ENCODE measurements at places on chromosomes 6 and 20.

- no peak for DNase-seq
These were observed 347.0 kb upstream of the HSF2 start for GRCh38 chr6:122052346-122052900.

DNA sequence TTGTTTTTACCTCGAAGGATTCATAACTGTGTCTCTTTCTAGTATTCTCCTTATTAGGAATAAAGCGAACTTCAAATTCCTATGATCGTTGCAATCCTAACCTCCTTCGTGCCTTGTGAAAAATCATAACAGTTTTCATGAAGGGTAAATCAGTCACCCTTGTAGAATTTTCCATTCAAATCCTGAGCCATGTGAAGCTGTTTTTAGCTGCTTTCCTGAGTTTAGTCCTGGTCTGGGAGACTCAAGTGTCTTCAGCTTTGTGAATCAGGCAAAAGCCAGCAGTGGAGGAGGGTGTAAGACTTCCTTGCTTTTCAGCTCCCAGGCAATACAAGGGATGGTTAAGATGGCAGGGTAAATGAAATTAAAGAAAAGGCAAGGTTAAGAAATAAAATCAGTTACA lies 24.3 kb downstream of the GCNT2 start:
- DNase-seq: no peak

DNA sequence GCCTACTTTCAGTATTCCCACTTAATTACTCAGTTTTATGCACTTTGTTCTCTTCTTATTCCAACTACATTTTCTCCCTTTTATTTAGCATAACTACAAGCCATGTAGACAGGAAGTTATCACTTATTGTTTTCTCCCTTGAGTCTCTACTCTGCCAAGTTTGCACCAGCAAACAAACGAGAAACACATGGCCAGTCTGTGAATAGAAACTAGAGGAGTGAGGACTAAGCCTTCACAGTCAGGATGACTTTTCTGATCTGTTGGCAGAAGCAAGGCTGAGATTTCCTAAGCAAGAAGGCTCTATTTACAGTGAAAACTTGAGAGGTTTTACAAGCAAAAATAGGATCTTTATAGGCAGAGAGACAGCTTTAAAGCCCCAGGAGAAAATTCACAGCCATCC lies 69.8 kb upstream of the TINAG start:
- DNase-seq: no peak

DNA sequence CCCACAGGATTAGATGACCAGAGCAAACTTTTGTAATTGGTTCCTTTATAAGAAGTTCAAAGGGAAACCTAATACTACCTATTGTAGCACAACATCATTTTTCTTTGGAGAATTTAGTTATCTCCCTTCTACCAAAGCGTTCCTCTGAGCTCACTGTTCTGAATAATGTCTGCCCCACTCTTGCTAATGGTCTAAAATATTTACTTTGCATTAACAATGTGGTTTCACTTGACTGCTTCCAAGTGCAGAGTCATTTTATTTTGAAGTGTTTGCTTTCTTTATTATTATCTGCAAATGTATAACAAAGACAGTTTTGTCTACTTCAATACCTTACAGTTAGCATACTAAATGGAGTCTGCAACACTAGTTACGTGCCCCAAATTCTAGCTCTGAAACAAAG lies 15.0 kb downstream of the TRAPPC3L start:
- DNase-seq: no peak

DNA sequence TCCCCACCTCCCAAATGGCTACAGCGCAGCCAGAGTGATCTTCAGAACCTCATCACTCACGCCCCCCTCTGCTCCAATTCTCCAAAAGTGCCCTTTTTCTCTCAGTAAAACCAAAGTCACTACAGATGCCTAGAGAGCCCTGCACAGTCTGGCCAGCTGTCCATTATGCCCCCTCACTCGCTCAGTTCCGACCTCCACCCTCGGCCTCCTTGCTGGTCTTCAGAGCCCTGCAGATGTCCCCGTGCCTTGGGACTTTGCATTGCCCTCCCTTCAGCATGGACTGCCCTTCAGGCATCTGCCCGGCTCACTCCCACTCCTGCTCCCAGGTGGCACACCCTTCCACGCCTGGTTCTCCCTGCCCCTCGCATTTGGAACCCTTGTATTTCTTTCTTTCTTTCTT lies 1.1 kb upstream of the RAET1E start:
- DNase-seq: no peak

- DNase-seq: no peak
These were observed 110.3 kb upstream of the BTN3A2 start for GRCh38 chr6:26254724-26255123.

GRCh38 chr6:154792761-154793160 lies 59.5 kb downstream of the SCAF8 start:
- DNase-seq: no peak

- no peak for DNase-seq
These were observed 71.2 kb downstream of the TIAM2 start for GRCh38 chr6:155066361-155066760.

GRCh38 chr6:24154121-24154520 lies 28.1 kb downstream of the NRSN1 start:
- no peak for DNase-seq

DNA sequence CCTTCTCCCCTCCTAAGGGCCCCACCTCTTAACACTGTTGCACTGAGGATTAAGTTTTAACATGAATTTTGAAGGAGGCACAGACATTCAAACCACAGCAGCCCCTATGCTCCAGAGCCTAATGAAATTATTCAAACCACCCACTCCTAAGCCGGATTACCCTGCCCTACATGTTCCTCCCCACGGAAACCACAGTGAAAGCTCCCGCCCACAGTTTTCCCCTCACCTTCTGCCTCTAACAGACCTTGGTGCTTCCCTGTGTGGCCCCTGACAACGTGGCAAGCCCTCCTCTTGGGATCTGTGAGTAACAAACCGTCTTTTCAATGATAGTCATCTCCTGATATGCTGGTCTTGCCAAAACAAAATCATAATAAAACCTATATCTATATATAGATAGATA lies 74.8 kb downstream of the RIN2 start:
- DNase-seq: no peak

GRCh38 chr6:24926192-24926591 lies 9.6 kb downstream of the RIPOR2 start:
- DNase-seq: no peak

- DNase-seq: no peak
These were observed 116.8 kb downstream of the CDC5L start for GRCh38 chr6:44504301-44504791.

DNA sequence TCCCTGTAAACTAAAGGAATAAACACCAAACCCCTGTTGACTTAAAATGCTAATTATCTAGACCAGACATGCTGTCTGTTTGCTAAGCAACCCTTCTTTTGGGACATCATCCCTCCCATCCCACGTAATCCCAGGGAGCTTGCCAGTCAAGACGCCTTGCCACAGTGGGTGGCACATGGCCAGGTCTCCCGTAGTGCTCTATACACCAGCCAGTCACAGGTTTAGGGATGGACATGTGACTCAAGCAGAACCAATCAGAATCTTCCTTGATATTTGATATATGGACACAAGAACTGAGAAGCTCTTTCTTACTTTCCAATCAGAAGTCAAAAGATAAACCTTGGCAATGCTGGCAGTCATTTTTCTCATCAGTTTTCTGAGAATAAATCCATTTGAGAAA lies 60.0 kb downstream of the CNKSR3 start:
- DNase-seq: no peak

- DNase-seq: no peak
These were observed 56.9 kb downstream of the FAM229B start for GRCh38 chr6:112144145-112144926.

DNA sequence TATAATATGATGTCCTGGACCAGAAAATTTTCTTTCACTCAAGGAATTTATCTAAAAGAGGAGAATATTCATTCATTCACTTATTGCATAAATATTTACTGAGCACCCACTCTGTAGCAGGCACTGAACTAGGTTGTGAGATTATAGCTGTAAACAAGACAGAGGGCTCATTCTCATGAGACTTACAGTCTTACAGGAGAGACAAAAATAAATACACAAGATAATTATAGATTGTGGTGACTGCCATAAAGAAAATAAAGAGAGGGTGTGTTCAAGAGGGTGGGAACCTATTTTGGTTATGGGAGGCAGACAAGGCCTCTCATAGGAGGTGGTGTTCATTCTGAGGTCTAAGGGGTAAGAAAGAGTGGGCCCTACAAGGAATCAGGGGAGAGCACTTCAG lies 109.9 kb upstream of the SUPT3H start:
- no peak for DNase-seq

- no peak for DNase-seq
These were observed 530 bp upstream of the NEDD9 start for GRCh38 chr6:11232770-11233626.

DNA sequence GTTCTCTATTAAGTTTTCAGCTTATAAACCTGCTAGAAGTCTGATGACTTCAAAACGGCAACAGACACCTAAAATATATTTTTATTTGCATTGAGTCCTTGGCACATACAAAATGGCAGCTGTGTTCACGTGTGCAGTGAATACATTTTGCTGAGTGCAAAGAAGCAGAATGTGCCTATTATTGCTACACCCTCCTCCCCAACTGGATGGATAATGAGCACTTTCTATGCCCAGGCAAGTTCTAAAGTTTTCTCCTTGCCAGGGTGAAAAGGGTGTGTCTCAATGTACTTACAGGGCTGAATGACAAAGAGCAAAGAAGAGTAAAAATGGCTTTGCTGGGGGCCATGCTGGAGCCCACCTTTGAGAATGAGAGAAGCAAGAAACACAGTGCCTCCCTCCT lies 4.0 kb upstream of the FERMT1 start:
- DNase-seq: no peak

- DNase-seq: peak; percentile 43
These were observed 25.9 kb downstream of the ZBP1 start for GRCh38 chr20:57594092-57594951.

DNA sequence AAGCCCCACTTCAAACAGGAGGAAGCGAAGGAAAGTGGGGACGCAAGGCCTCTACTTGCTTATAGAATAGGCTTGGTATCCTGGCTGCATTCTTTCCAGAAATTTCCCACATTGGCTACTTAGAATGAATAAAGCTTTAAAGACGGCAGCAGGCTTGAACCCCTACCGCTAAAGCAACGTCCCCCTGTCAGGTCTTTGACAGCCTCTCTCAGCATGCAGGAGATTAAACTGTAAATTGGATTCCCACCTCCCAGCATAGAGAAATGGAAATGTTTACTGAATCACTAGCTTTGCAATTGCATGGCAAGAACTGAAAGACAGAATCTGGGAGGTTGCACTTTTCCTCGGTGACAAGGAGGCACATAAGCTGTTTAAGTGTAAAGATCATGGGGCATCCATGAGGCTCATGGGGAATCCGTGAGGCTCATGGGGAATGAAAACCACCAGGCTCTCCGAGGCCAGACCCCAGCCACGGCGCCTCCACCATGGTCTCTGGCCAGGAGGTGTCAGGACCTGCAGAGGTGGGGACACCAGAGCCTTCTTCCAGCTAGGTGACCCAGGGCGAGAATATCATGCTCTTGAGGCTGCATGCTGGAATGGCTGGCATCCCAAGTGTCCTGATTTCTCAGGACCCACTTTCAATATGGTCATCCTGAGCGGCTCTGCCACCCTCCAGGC lies 10.3 kb downstream of the LEMD2 start:
- no peak for DNase-seq

- DNase-seq: peak; percentile 31
These were observed 50.5 kb upstream of the PAK5 start for GRCh38 chr20:9889270-9889981.

- DNase-seq: no peak
These were observed 193.5 kb downstream of the SLC24A3 start for GRCh38 chr20:19405958-19406357.

DNA sequence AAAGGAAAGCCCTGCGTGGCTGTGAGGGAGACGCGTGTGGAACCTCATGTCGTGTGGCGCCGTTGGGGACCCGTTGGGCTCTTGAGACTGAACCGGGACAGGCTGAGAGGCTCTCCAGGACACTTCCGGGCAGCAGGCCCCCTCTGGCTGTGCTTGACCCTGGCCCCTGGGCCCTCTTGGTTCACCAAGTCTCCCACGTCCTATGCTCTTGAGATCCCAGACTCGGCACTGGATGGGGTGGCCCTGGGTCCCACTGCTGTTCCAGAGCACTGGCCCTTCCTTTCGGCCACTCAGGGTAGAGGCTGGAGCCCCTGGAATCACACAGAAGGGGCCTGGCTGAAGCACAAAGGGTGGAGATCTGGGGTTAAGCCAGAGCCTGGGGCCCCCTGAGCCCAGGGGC lies 30.4 kb downstream of the NTSR1 start:
- DNase-seq: peak; percentile 8

GRCh38 chr6:12311106-12311505 lies 20.9 kb downstream of the EDN1 start:
- no peak for DNase-seq

DNA sequence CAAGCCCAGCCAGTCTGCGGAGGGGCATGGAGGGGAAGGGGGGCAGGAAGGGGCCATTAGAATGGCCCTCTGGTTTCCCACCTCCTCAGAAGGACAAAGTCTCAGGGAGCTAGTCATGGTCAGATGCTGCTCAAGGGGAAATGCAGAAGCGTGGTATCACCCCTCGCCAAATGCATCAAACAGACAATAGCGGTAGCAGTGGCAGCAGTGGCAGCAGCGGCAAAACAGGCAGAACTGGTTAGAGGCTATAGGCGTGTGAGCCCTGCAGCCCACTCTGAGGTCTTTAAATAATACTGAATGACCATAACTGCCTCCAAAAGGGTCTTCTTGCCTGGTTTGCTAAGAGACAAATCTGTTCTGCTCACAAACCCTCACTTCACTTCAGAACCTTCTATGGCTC lies 186.7 kb downstream of the TFAP2C start:
- no peak for DNase-seq

DNA sequence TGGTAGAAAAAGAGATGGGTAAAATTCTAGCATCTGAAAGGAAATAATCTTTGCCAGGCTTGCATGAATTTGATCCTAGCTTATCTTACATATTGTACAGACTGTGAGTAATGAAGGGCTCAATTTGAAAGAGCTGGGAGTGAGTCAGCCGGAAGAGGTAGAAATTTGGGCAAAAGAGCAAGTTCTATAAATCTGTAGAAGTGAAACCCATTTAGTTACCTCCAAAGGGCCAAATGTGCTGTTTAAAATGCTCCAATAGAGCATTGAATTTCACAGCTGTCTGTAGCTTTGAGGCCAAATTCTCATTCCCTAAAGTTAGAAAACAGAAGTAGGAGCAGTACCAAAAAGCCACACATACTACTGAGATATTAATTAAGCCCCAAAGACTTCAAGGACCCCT lies 466.1 kb downstream of the BTBD3 start:
- DNase-seq: no peak

GRCh38 chr6:167705211-167705750 lies 121.4 kb upstream of the AFDN start:
- DNase-seq: no peak
